ENCODE measurements at places on chromosomes 2 and 18.

DNA sequence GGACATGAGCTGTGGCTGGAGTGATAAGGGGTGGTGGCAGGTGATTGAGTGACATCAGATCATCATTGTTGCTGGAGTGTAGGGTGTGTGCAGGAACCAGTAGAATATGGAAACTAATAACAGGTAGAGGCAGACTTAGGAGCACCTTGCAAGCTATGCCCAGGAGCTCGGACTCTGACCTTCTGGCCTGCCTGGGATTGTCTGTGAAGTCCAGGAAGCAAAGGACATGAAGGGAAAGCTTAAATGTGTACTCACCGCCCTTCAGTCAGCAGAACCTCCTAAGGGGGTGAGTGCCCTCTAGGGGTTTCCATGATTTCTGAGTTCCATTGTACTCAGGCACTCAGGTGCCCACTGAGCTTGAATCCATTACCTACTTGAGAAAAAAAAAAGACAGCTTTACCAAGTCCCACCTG is 104.2 kb downstream of the CRIM1 start:
- no peak for DNase-seq

DNA sequence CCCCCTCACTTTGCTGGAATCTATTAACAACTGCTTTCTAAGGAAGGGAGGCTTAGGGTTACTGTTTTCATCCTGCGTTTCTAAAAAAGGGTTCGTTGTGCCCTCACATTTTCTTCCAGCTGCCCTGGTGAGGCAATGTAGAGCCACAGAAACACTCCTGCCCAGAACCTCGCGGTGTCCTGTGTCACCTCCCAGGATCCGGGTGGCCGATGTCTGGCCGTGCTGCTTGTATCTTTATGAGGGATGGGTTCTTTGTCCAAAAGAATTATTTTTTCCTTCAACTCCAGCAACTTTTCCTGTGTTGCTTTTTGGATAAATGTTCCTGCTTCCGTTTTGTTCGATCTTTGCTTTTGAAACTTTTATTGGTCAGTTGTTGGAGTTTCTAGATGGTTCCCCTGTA is 291.8 kb upstream of the HS6ST1 start:
- DNase-seq = no peak

- DNase-seq = no peak
These were observed 576 bp downstream of the NYAP2 start for GRCh38 chr2:225400060-225400511.

DNA sequence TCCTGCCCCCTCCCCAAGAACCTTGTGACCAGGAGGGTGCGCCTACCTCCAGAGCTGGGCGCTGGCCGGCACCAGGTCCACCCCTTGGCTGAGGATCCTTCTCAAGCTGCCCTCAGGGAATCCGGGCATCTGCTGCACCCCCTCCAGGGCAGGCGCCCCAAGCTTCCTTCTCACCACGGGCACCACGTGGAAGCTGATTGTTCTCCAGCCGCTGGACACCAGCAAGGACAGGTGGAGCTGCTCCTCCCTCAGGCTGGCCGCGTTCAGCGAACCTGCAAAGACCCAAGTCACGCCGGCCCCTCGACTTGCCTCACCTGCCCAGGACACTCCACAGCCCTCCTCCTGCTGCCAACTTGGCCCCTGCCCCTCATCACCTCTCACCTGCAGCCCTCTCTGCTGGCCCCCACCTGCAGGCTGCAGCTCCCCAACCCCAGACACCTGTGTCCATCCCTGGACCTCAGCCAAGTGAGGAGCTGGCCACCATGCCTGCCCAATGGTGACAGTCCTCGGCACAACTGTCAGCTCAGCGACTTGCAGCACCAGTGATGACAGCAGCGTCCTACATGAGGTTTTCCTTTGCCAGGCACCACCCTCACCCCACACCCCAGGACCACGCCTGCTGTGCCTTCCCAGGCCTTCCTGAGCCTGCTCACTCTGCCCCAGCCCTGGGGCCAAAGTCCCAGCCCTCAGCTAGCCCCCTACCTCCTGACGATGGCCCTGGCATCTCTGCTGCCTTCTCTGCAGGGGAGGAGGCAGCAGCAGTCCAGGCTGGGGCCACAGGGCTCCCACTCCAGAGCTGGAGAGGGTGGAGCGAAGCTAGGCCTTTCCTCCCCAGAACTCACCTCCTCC is 4.2 kb downstream of the MAB21L4 start:
- no peak for DNase-seq

- DNase-seq = no peak
These were observed 60.8 kb downstream of the ST6GAL2 start for GRCh38 chr2:106825161-106825560.

DNA sequence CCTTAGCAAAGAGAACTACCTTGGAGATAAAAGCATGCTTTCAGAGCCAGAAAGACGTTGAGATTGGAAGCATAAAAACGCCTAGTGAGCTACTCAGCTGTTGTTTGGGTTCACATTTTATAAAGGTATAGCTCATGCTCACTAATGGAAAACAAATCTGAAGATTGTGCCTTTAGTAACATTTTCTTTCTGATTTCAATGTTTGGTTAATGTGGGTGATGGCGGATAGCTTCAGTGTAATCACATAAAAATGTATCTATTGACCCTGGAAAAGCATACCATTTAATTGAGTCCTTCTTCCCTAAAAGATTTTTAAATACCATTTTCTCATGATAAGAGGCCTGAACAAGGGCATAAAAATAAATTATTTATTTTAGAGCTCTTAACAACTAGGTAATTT is 73.4 kb downstream of the DTNA start:
- no peak for DNase-seq

- DNase-seq = no peak
These were observed 37.0 kb upstream of the TTN start for GRCh38 chr2:178844269-178844668.

- no peak for DNase-seq
These were observed 1.0 kb upstream of the PRKD3 start for GRCh38 chr2:37325625-37326071.

DNA sequence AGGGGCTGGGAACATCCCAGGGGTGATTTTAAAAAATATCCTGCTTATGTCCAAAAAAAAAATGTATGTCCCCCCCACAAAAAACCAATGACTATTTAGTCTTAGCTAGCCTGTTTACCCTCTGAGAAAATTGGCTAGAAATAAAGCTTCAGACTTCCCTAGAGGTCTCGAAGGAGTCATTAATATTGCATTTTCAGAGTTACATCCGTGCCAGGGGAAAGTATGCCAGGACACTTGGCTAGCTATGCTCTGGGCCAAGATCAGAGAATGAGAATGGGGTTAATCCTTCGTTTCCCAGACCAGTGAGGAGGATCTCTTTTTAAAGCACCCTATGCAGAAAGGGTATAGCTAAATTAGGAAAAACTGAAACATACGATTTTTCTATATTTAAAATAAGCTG is 183.6 kb downstream of the MC4R start:
- DNase-seq = no peak
